ENCODE measurements at places on chromosomes 3 and 15.

GRCh38 chr15:100897221-100898151 lies 17.9 kb downstream of the ALDH1A3 start:
- DNase-seq = no peak

- DNase-seq = no peak
Observed at GRCh38 chr3:179743913-179744312, 91.1 kb downstream of the USP13 start.

DNA sequence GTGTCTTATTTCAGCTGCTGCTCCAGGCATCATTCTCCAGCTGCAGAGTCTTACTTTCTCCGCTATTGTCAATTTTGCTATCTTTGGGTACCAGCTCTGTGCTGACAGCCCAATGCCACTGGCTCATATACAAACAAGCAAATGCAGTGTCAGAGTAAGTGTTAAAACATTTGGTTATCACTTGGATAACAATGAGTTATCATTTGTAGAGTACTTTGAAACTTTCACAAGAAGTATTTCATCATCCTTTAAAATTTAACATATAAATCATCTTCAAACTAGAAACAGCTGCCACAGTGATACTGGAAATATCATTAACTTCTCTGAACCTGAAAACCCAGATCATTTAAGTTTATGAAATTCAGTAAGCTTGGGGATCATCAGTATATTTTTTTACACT lies 13.8 kb downstream of the TSPAN3 start:
- DNase-seq = no peak

GRCh38 chr3:181741417-181741816 lies 29.7 kb downstream of the SOX2 start:
- DNase-seq = no peak

- DNase-seq = no peak
Observed at GRCh38 chr3:46092702-46093080, 65.4 kb upstream of the XCR1 start.

DNA sequence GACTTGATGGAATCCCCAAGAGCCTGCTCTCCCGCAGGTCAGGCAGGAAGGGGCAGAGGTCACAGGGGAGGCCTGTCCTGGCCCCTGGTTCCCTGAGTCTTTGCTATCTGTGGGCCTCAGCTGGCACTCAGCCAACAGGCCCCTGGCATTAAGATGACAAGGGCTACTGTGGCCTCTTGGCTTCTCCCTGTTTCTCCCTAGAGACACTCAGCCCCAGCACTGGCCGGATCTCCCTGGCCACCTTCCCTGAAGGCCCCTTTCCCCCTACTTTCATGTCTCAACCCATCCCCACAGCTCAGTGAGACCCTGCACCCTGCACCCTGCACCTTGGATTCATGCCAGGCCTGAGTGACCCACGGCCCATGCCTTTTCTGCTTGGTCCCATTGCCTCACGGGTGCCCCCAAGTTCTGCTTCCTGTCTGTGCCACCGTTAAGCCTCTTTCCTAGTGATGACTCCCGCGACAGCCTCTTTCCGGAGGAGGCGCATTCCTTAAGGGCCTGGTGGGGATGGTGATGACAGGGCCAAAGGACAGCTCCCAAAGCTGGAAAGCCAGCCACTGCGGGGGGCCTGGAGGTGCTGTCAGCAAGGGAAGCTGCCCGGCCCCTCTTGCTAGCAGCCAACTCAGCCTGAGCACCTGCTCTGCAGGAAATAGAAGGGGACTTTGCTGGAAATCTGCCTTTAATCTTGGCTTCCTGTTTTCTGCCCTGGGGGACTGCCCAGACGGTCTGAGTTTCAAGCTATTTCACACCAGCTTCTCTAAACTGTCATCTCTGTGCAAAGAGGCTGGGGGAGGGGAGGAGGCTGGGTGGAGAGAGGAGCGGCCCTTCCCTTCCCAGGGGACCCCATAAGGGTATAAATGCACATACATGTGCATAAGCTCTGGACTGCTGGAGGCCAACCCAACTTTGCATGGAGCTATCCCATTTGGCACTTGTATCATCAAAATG lies 4.8 kb upstream of the CSK start:
- no peak for DNase-seq

- no peak for DNase-seq
Observed at GRCh38 chr15:101373577-101373976, 78.5 kb upstream of the SNRPA1 start.

GRCh38 chr3:186789554-186790260 lies 6.3 kb downstream of the EIF4A2 start:
- no peak for DNase-seq

GRCh38 chr15:95375281-95375680 lies 955.2 kb upstream of the NR2F2 start:
- DNase-seq = no peak

DNA sequence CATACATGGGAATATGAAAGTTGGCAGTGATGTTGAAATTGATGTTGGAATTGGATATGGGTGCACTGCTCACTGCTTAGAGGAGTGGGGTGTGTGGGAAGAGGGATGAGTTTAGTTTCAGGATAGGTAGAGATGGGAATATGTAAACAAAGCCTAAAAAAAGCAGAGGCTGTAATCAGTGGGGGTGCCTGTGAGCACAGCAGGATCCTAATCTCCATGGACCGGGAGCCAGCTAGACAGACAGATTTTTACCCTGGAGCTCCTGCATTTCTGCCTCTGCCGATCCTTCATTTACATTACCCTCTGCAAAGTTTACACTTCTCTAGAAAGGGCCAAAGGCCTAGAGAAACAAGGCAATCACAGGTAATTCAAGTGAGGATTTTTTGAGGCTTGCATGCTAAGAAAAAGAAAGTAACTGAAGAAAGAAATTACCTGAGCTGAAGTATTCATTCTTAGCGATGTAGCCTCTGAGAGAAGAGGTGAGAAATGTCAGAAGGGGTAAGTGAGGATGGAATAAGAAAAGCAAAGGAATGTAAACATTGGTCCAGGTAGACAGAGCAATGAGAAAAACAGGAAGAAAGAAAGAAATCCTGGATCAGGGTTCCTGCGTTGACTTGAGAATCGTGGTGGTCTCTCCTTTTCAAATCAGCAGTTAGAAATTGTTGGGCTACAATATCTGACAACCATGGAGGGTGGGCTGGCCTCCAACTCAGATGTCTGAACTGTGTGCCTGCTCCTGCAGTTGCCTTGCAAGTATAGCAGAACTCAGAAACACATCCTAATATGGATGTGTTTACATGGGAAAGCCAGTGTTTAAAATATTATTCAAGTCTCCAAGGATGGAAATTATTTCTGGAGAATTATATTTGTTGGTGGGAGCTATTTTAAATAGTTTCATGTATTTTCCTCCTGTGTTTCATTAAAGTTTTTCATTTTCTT lies 79.8 kb downstream of the CRTC3 start:
- DNase-seq = no peak

Measured in neuronal stem cell (in vitro differentiated cells).